CD4-positive, alpha-beta T cell treated with Interleukin-4 for 1 hour (primary cell): ENCODE measurements at places on chromosomes 3 and 15.

- DNase-seq, result no peak
Measured at GRCh38 chr15:79844221-79844620, 52.6 kb downstream of the MTHFS start.

DNA sequence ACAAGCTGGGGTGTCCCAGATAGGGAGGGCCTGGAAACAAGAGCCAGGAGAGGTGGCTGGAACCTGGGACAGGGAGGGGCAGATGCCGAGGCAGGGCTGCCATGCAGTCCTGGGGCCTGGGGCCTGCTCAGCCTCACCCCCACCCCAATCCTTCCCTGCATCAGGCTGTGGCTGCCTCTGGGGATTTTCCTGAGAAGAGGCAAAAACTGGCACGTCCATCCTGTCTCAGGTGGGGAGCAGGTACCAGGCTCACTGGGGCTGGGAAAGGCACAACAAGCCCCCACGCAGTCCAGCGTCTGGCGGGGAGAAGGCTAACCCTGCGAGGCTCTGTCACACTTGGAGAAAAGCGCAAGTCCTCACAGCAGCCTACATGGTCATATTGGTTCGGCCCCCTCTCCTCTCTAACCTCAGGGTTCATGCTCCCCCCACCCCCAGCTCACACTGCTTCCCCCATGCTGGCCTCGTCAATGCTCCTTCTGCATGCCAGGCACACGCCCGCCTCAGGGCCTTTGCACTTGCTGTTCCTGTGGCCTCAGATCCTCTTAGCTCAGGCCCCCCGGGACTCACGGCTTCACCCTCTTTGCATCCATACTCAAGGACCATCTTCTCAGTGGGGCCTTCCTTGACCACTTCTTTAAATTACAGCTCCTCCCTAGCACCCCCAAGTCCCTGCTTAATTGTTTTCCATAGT, 53.1 kb downstream of the LINGO1 start:
- DNase-seq, result no peak

GRCh38 chr15:40787344-40787841, 17.6 kb downstream of the C15orf62 start:
- peak; percentile 50 for DNase-seq

DNA sequence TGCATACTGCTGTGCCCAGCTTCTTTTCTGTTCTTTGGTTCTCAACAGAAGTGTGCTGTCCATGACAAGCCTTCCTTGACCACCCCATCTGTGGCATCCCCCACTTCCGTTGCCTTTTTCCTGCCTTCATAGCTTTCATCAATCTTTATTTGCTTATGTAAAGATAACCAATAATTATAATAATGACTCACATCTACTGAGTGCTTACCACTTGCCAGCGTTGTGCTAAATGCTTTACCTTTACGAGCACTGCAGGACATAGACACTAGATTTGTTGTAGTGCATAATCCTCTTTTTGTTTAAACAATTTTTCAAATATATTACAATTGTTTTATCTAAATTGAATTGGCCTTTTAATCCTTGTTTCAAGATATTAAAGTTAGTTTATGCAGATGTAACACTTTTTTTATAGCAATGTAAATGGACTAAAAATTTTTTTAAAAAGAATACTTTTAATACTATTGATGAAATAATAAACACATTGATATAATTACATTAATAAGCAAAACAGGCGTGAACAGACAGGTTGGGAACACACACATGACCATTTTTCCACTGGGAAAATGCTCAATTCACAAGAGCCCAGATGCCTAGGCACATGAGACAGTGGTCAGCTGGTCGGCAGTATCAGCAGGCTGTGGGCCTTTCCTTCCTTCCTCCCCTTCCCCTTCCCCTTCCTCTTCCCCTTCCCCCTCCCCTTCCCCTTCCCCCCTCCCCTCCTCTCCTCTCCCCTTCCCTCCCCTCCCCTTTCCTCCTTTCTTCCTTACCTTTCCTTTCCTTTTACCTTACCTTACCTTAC, 42.5 kb downstream of the TRAK1 start:
- DNase-seq, result no peak

GRCh38 chr3:41348401-41348800, 149.1 kb downstream of the CTNNB1 start:
- DNase-seq, result no peak

- no peak for DNase-seq
Measured at GRCh38 chr3:136247436-136247835, 2.7 kb upstream of the PCCB start.

GRCh38 chr15:87672309-87673288, 583.9 kb downstream of the NTRK3 start:
- no peak for DNase-seq

- no peak for DNase-seq
Measured at GRCh38 chr3:53109190-53109589, 21.0 kb downstream of the RFT1 start.

DNA sequence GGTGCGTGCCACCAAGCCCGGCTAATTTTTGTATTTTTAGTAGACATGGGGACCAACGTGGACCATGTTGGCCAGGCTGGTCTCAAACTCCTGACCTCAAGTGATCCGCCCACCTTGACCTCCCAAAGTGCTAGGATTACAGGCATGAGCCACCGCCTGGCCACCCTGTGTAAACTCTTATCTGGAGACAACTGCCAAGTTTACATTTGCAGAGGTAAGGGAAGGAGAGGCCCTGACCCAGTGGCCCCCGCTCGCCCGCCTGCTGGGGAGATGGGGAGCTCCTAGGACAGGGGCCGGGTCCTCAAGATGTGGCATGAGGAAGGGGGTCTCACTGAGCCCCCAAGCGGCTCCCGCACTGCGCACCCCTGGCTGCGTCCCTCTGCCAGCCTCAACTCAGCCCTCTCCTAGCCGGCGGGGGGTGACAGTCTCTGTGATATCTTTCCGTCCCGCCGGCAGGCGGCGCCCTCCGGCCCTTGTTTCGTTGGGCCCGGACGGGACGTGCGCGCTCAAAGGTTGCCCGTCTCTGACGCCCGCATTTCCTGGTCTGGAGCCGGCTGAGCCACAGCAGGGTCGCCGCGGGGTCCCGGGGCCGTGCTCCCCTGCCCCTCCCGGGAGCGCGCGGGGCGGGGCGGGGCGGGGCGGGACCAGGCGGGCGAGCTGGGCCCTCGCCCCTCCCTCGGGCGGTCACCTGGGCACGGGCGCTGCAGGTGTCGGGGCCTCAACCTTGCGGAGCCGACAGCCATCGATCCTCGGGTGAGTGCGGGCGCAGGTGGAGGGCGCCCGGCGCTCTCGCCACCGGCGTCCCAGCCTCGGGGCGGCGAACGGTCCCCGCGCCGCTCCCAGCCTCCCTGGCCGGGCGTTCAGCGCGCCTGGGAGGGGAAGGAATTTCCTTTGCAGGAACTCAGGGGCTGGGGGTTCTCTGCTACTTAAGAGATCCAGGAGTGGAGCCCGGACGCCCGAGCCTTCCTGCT, at the start of gene GPR160:
Gene GPR160 (plus strand): TSS at position 533 of the 971 bp plus-strand sequence. CDS start 45,978 bp downstream, outside the sequence.
- DNase-seq, result peak; percentile 82

GRCh38 chr3:160129459-160130061, 95.7 kb upstream of the C3orf80 start:
- DNase-seq, result peak; percentile 19

GRCh38 chr3:104561324-104561723, 805.4 kb upstream of the ALCAM start:
- no peak for DNase-seq

- DNase-seq, result no peak
Measured at GRCh38 chr15:51299187-51300015, 39.0 kb downstream of the CYP19A1 start.

- DNase-seq, result no peak
Measured at GRCh38 chr3:129205109-129205832, 21.6 kb upstream of the CNBP start.

GRCh38 chr3:31041161-31041978, 146.9 kb upstream of the GADL1 start:
- no peak for DNase-seq

GRCh38 chr3:186949281-186949982, 19.1 kb downstream of the ST6GAL1 start:
- DNase-seq, result no peak

- no peak for DNase-seq
Measured at GRCh38 chr3:53192608-53193007, 31.6 kb downstream of the PRKCD start.
